ENCODE measurements at places on chromosomes 11 and 22. TPM values are rescaled to one million over a fixed set of nuclear protein-coding genes. Genes with fewer than 3 reads are reported as not detected.

GRCh38 chr11:4695442-4695841 is 2.2 kb downstream of the OR51E2 start:
- DNase-seq = no peak

DNA sequence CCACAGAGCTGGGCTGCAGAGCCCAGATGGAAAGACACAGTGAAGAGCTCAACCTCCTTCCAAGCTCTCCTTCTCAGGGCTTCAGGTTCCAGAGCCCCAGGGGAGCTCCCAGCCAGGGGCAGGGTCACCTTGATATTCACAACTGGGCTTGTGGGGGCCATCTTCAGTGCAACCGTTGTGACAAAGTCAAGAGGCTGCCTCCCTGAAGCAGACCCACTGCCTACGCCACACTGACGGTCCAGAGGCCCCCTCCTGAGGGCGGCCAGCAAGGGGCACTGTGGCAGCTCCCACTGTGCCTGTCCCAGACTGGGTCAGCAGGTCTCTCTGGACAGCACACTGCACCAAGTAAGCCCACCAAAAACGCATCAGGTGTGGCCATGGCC is 84.1 kb downstream of the DGCR2 start:
- no peak for DNase-seq

- DNase-seq = no peak
Observed at GRCh38 chr22:47543447-47543846, 781.0 kb downstream of the TBC1D22A start.

GRCh38 chr11:118659314-118659952 is 20.0 kb downstream of the TREH start:
- peak; percentile 99 for DNase-seq

GRCh38 chr11:119195680-119196079 is 10.4 kb downstream of the NHERF4 start:
- no peak for DNase-seq

GRCh38 chr11:18540207-18541009 is 13.7 kb upstream of the TSG101 start:
- no peak for DNase-seq

GRCh38 chr11:128472128-128473089 is 114.9 kb downstream of the ETS1 start:
- no peak for DNase-seq

DNA sequence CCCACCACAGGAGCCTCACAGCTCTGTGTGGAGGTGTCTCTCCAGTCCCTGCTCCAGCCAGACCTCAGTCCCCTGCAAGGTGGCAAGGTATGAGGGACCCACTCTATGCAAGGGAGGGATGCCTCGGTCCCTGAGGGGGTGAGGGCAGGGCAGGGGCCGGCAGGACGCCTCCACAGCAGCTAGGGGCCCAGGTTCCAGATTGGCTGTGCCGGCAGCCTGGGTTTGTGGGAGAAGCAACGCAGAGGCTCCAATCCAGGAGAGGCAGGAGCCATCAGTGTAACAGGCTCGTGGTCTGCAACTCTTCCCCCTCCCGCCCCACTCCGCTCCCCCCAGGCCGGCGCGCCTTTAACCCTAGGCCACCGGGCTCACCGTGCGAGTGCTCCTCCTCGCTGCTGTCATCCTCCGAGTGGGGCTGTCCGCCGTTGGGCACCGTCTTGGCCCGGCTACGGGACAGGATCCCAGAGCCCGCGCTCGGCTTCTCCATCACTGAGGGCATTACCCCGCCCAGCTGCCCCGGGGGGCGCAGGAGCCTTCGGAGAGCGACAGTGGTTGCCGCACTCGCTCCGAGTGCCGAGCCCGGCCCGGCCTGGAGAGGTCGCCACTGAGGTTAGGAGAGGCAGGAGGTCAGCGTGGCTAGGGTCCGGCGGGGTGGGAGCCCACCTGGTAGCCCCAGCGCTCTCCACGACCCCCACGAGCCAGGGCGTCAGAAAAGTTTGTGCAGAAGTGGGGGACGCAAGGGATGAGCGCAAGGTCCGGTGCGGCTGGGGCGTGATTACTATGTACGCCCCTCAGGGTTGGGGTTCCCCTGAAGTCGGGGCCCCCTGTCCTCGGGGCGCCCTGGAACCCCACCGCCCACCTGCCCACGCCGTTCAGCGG is 765 bp downstream of the RCOR2 start:
- DNase-seq = peak; percentile 86

GRCh38 chr22:30906946-30907345 is 61.6 kb downstream of the MORC2 start:
- no peak for DNase-seq

GRCh38 chr11:94526645-94527438 is 14.6 kb downstream of the C11orf97 start:
- DNase-seq = no peak

DNA sequence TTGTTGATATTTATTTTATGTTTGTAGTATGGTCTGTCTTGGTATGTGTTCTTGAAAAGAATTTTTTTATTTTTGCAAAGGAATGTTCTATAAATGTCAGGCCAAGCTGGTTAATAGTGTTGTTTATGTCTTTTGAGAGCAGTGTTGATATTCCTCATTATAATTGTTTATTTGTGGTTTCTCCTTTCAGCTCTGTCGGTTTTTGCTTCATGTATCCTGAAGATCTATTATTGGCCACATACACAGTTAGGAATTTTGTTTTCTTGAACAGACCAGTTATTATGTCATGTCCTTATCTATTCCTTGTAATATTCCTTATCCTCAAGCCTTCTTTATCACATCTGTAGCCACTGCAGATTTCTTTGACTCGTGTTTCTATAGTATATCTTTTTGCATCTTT is 56.5 kb downstream of the PDHX start:
- DNase-seq = no peak

GRCh38 chr11:63583357-63583677 is 20.1 kb upstream of the PLAAT2 start:
- DNase-seq = no peak

GRCh38 chr11:106228996-106229395 is 151.5 kb downstream of the AASDHPPT start:
- DNase-seq = no peak

DNA sequence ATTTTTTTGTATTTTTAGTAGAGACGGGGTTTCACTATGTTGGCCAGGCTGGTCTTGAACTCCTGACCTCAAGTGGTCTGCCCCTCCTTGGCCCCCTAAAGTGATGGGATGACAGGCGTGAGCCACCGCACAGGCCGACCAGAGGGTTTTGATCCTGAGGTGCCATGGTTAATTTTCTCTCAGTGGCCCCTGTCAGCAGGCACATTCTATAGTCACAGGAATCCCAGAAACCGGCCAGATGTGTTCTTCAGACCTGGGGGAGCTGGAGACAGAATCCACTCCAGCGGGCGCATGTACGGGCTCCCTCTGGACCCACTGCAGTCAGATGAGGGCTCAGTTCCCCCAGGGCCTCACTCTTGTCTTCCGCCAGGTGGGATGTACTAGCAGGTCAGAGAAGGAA is 17.0 kb downstream of the IGLL1 start:
- DNase-seq = no peak

DNA sequence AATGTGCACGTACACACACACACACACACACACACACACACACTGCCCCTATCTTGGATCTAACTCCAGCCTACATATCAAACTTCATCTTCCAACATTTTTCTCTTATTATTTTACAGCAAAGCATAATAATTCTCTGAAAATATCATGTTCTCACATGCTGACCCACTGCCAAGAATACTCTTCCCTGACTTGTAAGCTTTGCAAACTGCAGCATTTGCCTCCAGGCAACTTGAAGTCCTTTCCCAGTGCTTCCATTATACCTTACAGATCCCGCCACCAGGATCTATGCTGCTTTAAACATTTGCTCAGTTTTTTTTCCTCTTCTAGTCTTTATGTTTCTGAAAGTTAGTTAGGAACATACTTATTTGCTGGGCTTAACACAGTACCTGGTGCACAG is 483.3 kb upstream of the ARHGAP42 start:
- no peak for DNase-seq

GRCh38 chr22:17806437-17806836 is 32.2 kb upstream of the BID start:
- no peak for DNase-seq

GRCh38 chr11:23554002-23554401 is 693.7 kb upstream of the CCDC179 start:
- no peak for DNase-seq

- DNase-seq = no peak
Observed at GRCh38 chr11:48041877-48042695, 61.7 kb downstream of the PTPRJ start.

DNA sequence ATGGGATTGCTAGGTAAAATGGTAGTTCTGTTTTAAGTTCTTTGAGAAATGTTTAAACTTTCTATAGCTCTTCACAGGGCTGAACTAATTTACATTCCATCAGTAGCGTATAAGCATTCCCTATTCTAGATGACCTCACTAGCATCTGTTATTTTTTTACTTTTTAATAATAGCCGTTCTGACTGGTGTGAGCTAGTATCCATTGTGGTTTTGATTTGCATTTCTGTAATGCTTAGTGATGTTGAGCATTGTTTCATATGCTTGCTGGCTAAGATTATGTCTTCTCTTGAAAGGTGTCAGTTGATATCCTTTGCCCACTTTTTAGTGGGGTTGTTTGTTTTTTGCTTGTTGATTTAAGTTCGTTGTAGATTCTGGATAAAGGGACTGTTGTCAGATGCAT is 35.9 kb downstream of the MMP27 start:
- DNase-seq = no peak

DNA sequence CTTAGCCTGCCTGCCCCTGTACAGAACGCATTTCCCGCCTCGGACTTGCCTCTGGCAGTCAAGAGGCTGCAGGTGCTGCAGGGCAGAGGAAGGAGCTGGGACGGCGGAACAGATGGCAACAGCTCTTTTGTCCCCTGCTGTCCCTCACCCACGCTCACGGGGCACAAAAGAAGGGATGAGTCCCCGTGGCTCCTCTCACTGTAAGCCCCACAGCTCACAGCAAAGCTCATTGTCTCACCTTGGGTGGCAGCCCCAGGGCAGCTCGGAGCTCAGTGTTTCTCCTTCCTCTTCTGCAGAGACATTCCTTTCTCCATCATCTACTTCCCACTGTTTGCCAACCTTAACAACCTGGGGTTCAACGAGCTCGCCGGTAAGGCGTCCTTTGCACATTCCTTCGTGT is 24.3 kb downstream of the SLC25A18 start:
- DNase-seq = no peak

- no peak for DNase-seq
Observed at GRCh38 chr22:48722661-48723060, 1105.0 kb downstream of the BRD1 start.

Gene CYTH4
- total RNA-seq = not detected

Gene SYNGR1
- 30.4 TPM for total RNA-seq

Gene TMEM121B
- 12.2 TPM for total RNA-seq

Gene ELMOD1
- 0.43 TPM for total RNA-seq

Gene HBG1
- not detected for total RNA-seq

Gene PAK1
- total RNA-seq = 67.7 TPM

Gene OR51B5
- not detected for total RNA-seq

Gene FOLR3
- not detected for total RNA-seq

Gene NLRP14
- 0.30 TPM for total RNA-seq

Gene SMC1B
- total RNA-seq = not detected

Gene ANKK1
- total RNA-seq = 0.09 TPM

Gene SMTNL1
- total RNA-seq = not detected

Gene MMP13
- not detected for total RNA-seq
